GM20000 (cell line): ENCODE measurements at places on chromosomes 3 and 15.

DNA sequence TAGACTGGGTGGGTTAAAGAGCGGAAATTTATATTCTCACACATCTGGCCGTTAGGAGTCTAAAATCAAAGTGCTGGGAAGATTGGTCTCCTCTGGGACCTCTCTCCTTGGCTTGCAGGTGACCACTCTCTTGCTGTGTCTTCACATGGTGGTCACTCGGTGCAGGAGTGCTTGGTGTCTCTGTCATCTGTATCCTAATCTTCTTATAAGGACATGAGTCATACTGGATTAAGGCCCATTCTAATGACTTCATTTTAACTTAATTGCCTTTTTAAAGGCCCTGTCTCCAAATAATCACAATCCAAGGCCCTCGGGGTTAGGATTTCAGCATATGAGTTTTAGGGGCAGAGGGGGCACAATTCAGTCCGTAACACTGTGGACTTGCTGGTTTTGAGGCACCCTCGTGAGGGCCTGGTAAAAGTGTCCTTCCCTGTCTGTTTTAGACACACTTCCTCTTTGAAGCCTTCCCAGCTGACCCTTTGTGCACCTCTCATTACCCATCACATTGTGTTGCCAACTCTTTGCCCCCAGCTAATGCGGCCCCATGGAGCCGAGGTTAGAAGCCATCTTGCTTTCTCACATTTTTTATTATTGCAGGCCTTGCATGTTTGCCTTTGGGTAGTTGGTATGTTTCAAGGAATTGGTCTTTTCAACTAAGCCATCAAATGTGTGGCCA is 3.2 kb downstream of the XYLB start:
- DNase-seq: no peak

DNA sequence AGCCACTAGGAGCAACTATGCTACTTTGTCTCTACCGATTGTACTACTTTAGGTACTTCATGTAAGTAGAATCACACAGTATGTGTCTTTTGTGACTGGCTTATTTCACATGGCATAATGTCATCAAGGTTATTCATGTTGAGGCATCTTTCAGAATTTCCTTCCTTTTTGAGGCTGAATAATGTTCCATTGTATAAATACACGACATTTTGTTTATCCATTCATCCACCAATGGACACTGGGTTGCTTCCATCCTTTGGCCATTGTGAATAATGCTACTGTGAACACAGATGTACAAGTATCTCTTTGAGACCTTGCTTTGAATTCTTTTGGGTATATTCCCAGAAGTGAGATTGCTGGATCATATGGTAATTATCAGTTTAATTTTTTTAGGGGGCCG is 29.2 kb downstream of the MYO5A start:
- no peak for DNase-seq

GRCh38 chr3:117047951-117048705 is 338.5 kb downstream of the TUSC7 start:
- DNase-seq: no peak

DNA sequence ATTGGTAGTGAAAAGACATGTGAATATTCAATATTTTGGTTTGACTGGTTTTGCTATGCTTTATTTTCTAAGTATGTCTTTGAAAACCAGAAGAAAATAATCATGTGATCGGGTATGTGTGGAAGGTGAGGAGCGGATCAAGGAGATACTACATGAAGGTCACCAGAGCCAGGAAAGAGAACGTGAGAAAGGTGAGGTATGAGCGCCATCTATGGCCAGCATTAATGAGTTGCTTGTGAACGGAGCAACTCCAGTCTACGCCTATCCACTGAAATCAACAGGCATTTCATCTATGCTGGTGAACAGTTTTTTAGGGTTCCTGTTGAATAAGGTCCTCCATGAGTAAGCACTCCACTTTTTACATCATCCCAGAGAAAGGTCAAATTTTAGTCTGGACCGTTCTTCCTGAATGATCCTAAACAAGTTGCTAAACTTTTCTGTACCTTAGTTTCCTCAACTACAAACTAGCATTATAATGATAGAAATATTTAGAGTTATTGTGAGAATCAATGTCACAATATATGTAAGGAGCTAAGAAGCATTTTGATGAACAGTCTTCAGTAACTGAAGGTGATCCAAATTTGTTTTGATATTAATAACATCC is 1435.2 kb upstream of the CADM2 start:
- DNase-seq: peak; percentile 29

- DNase-seq: no peak
Observed at GRCh38 chr3:170707899-170708298, 122.0 kb upstream of the SLC7A14 start.

DNA sequence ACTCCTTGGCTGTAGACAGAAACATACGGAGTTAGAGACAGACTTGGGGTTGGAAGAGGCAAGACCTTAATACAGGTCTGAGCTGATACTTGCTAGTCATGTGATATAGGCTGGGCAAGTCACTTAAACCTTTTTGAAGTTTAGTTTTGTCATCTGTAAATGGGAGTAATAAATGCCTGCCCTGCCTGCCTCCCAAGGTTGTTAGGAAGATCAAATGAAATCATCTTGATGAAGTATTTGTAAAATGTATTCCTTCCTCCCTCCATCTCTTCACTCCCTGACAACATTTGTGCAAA is 2.9 kb downstream of the PXK start:
- no peak for DNase-seq

DNA sequence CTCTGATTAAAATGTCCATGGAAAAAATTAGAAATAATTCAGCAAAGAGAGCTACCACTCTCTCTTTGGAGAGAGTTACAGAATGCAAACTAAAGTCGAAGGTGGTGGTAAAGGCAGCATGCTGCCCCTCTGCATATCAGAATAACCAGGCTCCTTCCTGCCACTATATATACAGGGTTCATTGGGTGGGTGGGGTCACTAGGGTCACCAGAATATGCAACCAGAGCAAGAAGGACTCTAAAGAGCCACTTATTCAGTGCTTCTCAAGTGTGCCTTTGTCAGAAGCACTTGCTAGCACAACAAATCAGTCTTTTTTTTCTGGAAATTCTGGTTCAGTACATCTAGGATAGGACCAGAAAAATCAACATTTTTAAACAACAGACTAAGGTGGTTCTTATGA is 70.0 kb downstream of the MTHFS start:
- no peak for DNase-seq

DNA sequence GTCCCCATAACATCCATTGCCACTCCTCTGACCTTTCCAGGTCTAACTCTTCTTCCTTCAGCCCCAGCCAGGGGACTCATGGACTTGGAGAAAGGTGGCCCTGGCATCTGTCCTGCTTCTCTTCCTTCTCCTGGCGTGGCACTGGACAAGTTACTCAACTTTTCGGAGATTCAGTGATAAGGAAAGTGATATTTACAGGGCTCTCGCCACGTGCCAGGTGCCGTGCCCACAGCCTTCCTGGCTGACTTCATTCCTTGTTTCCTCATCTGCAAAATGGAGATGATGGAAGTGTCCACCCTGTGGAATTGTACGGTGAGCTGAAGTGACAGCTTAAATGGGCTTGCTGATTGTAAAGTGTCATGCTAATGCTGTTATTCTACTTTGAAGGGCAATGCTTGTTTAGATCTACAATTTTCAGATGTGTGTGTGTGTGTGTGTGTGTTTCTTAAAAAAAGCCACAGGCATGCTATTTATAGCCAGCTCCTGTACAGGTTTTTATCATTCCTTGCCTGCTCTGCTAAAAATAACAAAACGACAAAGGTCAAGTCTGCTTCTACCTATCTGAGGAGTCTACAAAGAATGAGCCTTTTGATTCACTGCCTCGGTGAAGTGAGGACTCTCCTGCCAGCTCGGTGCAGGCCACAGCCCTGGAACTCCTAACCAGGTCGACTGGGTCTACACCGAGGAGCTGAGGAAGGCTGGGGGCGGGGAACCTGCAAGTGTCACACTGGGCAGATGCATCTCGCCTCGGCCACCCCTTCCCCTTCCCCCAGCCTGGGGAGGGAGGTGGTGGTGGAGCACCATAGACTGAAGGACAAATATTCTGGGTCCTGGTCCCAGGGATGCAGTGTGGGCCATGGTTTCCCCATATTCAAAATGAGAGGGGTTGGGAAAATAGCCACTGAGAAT is 11.4 kb upstream of the ATP2B2 start:
- no peak for DNase-seq

DNA sequence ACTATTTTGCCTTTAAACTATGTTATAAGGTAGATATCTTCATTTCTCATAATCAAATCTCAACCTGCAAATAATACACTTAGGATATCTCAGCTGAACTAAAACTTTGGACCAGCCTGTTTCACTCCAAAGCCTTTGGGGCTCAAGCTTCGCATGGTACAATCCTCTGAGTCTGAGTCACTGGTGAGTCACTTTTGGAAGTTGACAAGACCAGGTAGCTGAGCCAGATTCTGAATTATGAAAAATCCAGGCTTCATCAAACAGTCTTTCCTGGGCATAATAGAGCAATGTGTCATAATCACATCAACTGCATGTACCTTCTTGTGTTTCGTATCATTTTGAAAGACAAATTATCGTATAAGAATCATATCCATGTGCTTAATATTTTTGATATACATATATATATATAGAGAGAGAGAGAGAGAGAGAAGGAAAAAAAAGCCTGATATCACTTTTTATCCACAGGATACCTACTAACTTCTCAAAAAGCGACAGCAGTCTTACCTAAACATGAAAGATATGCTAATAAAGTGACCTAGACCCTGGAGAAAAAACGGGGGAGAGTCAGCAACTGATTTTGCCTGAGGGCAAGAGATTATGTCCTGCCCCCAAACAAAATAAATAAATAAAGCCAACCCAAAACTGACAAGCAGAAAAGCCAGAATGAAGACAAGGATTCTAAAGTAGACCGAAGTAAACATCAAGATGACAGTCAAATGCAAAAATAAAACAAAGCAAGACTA is 263.9 kb upstream of the TGFBR2 start:
- DNase-seq: no peak

GRCh38 chr3:14863333-14864100 is 44.8 kb downstream of the FGD5 start:
- no peak for DNase-seq

GRCh38 chr3:74443102-74443501 is 171.4 kb downstream of the CNTN3 start:
- no peak for DNase-seq

GRCh38 chr3:27610800-27611525 is 111.2 kb downstream of the EOMES start:
- no peak for DNase-seq

DNA sequence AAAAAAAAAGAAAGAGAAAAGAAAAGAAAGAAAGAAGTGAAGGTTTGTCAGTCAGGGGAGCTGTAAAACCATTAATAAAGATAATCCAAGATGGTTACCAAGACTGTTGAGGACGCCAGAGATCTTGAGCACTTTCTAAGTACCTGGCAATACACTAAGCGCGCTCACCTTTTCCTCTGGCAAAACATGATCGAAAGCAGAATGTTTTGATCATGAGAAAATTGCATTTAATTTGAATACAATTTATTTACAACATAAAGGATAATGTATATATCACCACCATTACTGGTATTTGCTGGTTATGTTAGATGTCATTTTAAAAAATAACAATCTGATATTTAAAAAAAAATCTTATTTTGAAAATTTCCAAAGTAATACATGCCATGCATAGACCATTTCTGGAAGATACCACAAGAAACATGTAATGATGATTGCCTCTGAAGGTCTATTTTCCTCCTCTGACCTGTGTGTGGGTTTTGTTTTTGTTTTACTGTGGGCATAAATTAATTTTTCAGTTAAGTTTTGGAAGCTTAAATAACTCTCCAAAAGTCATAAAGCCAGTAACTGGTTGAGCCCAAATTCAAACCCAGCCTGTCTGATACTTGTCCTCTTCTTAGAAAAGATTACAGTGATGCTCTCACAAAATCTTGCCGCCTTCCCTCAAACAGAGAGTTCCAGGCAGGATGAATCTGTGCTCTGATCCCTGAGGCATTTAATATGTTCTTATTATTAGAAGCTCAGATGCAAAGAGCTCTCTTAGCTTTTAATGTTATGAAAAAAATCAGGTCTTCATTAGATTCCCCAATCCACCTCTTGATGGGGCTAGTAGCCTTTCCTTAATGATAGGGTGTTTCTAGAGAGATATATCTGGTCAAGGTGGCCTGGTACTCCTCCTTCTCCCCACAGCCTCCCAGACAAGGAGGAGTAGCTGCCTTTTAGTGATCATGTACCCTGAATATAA is 2.0 kb downstream of the B2M start:
- no peak for DNase-seq

GRCh38 chr15:89412905-89413411 is 78.3 kb upstream of the POLG start:
- DNase-seq: no peak

DNA sequence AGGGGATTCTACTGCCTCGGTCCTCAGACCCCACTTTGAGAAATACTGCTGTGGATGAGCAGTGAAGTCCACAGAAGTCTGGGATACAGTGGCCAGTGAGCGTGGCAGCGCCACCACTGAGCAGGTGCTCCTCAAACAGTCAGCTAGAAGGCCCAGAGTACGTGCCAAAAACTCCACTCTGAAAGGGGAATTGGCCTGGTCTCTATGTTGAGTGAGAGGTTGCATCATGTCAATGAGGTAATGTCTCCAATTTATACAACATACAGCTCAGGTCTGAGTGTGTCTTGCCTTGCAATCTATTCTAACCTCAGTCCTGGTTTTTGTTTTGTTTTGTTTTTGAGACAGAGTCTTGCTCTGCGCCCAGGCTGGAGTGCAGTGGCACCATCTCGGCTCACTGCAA is 53.3 kb upstream of the ETV5 start:
- DNase-seq: no peak

GRCh38 chr3:46398186-46398955 is 8.5 kb downstream of the CCR5AS start:
- DNase-seq: no peak

DNA sequence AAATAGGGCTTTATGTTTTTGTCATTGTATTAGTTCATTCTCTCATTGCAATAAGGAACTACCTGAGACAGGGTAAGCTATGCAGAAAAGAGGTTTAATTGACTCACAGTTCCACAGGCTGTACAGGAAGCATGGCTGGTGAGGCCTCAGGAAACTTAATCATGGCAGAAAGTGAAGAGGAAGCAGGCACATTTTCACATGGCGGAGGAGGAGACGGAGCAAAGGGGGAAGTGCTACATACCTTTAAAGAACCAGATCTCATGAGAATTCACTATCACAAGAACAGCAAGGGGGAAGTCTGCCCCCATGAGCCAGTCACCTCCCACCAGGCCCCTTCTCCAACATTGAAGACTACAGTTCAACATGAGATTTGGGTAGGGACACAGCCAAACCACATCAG is 25.6 kb downstream of the CEP63 start:
- no peak for DNase-seq

DNA sequence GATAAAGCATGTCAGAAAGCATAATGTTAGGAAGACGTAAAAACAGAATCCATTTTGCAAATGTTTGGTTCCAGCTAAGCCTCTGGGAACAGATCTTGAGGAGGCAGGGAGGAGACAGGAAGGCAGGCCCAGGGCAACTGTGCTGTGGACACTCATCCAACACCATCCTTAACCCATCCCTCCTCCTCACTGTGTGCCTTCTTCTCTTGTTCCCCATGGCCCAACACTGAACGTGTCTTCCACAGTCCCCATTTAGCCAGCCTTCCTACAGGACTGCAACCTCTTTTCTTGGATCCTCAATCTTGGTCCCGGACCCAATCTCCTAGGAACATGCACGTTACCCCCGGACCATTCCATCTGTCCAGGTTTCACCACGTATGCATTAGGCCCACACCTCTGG is 15.4 kb downstream of the C2CD4B start:
- DNase-seq: no peak

- no peak for DNase-seq
Observed at GRCh38 chr3:117843356-117843755, 1133.8 kb downstream of the TUSC7 start.
